M059J (cell line): ENCODE measurements at places on chromosomes 5 and 9.

- DNase-seq: no peak
Measured at GRCh38 chr5:17470064-17470463, 28.0 kb upstream of the TAF11L2 start.

DNA sequence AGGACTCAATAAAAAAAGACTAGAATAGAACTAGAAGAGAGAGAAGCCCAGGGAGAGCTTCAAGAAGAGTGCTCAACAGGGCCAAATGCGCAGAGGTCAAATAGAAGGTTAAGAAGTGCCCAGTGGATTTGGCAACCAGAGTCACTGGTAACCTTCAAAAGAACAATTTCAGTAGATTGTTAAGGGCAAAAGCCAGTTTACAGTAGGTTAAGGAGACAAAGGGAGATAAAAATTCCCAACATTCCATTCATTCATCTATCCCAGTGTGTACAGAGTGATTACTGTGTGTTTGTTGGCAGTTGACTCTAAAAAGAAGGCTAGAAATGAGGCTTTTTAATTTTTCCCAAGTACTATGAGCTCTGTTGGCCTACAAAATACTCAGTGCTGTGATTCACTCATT is 69.4 kb downstream of the RIGI start:
- no peak for DNase-seq

GRCh38 chr9:34572092-34572491 is 17.4 kb downstream of the CNTFR start:
- peak; percentile 27 for DNase-seq

GRCh38 chr5:157758706-157759105 is 15.2 kb downstream of the LSM11 start:
- no peak for DNase-seq

DNA sequence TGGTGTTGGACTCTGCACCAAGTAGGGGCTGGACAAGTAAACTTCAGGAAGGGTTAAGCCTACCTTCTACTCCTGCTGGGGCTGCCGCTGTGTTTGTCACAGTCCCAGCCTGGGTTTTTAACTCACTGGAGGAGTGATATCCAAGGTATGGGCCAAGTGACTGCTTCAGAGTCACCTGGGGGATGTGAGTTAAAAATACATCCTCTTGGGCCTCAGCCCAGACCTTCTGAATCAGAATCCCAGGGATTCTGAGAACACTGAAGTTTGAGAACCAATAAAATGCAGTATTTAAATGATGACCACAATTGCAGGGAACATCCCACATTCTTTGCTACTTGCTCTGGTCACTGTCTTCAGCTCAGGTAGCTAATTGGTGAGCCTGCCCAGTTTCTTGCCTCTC is 95.1 kb upstream of the DNAH5 start:
- DNase-seq: peak; percentile 91

DNA sequence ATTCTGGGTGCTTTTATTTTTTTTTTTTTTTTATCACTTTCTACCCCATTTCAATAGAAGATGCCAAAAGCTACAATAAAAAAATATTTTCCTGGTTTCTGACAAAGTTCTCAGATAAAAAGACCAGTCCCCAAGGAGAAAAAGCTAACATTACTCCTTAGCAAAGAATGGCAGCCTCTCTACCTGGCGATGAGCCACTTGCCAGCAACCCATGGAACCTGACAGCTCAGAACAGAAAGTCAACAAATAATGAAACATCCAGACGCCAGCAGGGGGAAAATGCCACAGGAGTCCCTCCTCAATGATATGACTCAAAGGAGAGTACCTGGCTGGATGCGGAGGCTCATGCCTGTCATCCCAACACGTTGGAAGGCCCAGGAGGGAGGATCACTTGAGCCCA is 123.2 kb downstream of the MYO10 start:
- DNase-seq: peak; percentile 82

GRCh38 chr9:37656936-37657335 is 6.2 kb downstream of the FRMPD1 start:
- no peak for DNase-seq

- peak; percentile 88 for DNase-seq
Measured at GRCh38 chr5:65811885-65812284, 89.9 kb downstream of the NLN start.

DNA sequence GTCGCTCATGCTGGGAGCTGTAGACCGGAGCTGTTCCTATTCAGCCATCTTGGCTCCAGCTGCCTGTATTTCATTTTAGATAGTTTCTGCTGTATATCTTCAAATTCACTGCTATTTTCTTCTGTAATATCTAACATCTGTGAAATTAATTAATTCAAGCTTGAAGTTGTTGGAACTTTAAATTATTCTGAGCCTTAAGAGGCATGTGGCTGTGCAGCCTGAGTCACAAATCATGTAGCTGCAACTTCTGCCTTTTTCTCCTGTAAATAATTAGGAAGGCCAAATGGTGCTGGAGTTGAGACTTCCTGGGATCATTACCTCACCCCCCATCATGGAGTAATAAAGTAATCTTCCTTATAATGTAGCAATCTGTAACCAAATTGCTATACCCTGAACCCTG is 183.3 kb upstream of the PCSK5 start:
- no peak for DNase-seq

GRCh38 chr9:80964914-80965313 is 724.4 kb downstream of the TLE1 start:
- DNase-seq: no peak

DNA sequence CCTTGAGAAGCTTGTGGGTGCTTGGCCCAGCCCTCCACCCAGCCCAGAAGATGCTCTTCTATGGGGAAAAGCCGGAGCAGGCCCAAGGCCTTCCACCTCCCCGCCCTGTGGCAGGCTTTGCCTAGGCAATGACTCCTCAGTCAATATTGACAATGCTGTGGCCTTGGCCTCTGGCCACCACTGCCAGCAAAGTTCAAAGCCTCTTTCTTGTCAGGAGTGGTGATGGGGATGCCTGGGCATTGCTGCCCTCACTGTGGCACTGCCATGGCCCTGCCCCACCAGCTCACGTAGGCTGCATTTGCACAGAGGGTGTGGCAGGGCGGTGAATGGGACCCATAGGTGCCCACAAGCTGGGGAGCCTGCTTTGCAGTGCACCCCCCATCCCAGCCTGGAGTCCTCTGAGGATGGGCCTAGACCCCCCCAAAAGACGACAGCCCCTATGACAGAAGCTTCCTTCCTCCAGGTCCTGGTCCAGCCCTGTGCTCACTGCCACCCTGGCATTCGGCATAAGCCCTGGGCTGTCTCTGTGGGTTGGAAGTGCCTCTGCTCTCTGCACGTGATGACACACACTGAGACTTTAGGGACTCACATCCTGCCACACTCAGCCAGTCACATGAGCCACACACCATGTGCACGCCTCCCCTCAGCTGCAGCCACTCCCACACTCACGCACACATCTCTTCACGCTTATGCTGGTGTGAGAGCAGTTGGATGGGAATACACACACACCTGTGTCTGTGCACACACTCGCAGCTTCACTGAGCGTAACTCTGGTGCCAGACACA is 31.1 kb downstream of the MORN5 start:
- peak; percentile 57 for DNase-seq

DNA sequence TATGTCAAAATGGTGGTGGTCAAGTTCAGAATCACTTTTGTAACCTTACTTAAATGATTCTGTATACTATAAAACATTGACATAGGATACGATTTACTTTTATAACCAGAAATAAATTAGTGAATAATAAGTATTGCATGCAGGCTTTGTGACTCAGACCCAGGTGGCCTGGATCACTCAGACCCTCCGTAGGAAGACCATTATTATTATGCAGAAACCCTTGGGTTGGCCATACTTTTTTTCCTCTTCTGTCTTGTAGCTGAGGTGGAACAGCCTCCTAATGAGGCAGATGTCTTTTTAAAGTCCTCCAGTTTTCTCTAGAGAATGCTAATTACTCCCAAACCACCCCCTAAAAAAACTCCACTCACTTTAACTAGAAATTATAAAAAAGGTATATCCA is 121.9 kb downstream of the LPAR1 start:
- no peak for DNase-seq

GRCh38 chr9:69151506-69151905 is 22.6 kb upstream of the TJP2 start:
- DNase-seq: no peak

DNA sequence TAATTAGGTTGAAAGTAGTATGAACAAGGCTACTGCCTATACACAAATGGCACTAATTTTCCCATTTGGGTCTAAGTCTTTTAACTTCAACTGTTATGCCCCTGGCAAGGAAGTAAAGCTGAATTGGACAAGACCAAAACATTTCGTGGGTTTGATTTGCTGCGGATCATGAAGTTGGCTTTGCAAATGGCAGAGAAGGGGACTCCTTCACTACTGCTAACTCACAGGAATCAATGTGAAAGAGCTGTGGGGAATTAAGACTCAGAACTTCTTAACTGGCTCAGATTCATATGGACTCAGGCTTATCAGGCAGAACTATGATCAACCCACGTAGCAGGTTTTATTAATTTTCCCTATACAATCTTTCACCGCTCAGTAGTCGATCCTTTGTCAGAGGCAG is 73.8 kb upstream of the IFNE start:
- peak; percentile 74 for DNase-seq

- DNase-seq: no peak
Measured at GRCh38 chr5:143228597-143229293, 174.7 kb downstream of the NR3C1 start.

GRCh38 chr9:19269582-19269981 is 39.1 kb downstream of the DENND4C start:
- DNase-seq: no peak

- DNase-seq: no peak
Measured at GRCh38 chr9:132942541-132943182, 1.8 kb downstream of the TSC1 start.
